ENCODE measurements at places on chromosomes 12 and 14.

DNA sequence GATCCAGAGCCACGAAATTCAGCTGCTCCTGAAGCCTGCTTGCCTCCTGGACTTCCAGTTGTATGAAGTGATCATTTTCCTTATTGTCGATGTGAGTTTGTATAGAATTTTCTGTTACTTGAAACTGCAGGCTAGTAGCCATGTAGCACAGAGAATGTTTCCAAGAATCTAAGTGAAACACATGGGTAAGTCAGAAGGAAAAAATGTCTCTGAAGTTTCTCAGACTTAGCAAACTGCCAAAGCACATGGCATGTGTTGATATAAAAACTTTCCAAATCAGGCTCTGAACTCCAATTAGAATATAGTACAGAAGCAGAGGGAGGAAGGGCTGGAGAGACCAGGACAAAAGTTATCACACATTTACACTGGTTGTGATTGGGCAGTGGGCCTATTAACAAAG lies 9.8 kb upstream of the PCNX1 start:
- peak; percentile 14 for DNase-seq

DNA sequence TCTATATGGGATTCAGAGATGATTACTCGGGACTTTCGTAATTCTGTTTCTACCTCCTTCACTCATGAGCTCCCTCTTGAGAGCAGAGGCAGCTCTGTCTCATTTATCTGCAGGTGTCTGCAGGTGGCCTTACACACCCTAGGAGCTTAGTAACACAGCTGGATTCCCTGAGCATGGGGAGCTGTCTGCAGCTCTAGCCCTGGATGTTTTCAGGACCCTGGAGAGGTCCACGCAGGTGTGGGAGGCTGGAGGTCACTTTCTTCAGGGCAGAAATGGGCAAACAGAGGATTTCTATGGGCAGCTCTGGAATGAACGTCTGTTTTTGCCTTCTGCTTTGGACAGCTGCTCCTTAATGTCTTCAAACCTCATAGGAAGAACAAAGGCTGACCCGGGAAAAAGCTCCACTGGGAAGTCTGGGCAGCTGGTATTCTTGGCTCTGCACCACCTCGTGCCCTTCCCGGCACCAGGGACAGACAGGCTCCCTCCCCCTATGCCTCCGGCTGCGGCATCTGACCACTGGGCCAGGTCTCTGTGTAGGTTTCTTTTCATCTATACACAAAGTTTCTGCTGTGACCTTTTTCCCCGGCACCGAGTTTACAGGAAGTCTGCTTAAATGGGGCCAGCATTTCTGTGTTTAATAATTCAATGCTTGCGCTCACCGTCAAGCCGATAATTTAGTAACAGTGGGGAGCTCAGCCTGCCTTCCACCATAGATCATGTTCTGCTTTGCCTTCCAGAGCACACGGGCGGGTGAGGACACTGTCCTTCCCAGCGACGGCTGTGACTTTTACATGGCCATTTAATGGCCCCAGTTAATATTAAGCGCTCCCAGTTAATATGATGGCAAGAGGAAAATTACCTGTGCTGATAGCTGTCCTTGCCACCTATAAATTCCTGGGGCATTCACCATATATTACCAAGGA lies 320.2 kb upstream of the SFSWAP start:
- DNase-seq: no peak

- DNase-seq: no peak
These were observed 109.0 kb downstream of the ESR2 start for GRCh38 chr14:64185184-64185583.

DNA sequence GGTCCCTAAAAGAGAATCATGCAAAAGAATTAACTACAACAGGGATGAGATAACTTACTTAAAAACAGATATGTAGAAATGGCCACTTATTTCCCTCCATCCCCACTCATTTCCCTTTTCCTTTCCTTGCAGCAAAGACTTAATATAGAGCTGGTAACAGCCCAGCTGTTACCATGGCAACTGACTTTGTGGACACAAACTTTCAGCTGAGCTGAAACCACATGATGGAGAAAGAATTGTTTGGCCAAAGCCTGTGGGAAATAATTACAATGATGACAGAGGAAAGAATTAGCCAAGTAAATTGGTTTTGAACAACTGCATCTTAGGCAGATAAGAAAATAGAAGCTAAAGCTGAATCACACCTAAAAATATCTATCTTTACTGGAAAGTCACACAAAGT lies 364.9 kb downstream of the GALC start:
- DNase-seq: peak; percentile 65

DNA sequence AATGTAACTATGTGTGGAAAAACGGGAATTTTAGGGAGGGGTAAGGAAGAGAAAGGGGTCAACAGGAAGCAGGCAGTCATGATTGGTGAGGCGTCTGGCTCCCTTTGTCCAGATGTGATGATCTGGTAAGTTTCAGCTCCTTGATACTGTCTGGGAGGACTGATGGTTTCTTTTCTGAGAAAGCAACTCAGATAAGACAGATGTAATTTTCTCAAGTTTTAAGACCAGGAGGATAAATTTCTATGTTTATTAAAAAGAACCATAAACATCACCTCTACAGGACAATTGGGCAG lies 21.9 kb upstream of the AMN1 start:
- DNase-seq: no peak

GRCh38 chr14:70073924-70074566 lies 114.7 kb downstream of the SLC8A3 start:
- DNase-seq: peak; percentile 70

DNA sequence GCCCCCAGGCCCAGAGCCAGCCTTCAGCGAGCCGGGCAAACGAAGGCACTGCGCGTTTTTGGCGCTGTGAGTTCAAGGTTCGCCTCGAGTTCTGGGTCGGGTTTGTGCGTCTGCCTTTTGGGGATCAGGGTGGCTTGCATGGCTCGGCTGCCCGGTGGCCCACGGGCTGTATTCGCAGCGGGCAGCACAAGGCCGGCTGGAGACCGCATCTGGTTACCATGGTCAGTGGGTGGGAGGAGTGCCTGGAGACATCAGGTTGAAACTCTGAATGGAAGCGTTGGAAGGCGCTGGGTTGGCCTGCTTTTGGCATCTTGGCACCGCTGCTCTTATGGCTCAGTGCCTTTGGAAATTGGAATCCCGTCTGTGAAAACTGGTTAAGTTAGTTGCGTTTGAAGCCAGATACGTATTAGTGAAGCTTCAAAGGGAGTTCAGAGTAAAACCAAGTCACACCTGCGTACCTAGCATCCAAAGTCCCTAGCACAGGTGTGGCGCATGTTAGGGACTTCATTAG lies 50.9 kb downstream of the SNAPC1 start:
- DNase-seq: no peak

DNA sequence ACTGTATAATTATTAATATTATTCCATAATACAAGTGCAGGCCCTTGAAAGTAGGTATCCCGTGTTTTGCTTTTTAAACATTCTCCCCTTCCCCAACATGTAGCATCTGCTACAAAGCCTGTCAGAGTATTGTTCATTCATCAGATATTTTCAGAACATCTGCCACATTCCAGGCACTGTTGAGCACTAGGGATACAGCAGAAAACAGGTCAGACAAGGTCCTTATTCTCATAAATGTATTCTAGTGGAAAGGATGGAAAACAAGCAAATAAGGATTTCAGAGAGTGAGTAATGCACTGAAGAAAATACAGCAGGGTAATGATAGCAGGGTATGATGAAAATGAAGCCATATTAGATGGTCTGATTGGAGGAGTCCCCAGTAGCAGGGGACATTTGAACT lies 3.8 kb downstream of the ERP29 start:
- no peak for DNase-seq

DNA sequence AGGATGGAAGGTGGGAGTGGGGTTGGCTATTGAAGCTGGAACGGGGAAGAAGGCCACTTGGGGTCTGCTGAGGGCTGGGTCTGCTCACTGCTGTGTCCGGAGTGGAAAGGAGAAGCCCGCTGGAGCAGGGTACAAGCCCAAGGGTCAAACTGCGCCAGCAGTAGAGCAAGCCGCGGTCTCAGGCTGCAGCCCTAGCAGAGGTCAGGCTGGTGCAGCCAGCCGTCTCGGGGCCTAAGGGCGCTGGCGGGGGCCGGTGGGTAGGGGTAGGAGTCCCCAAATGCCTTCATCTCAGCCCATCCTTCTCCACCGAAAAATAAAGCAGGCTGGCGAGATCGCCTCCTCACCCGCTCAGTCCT lies 718 bp upstream of the JDP2 start:
- DNase-seq: no peak

GRCh38 chr12:104219361-104219892 lies 3.8 kb downstream of the TXNRD1 start:
- peak; percentile 64 for DNase-seq

- DNase-seq: no peak
These were observed 181.0 kb upstream of the RGS6 start for GRCh38 chr14:71751264-71751663.

DNA sequence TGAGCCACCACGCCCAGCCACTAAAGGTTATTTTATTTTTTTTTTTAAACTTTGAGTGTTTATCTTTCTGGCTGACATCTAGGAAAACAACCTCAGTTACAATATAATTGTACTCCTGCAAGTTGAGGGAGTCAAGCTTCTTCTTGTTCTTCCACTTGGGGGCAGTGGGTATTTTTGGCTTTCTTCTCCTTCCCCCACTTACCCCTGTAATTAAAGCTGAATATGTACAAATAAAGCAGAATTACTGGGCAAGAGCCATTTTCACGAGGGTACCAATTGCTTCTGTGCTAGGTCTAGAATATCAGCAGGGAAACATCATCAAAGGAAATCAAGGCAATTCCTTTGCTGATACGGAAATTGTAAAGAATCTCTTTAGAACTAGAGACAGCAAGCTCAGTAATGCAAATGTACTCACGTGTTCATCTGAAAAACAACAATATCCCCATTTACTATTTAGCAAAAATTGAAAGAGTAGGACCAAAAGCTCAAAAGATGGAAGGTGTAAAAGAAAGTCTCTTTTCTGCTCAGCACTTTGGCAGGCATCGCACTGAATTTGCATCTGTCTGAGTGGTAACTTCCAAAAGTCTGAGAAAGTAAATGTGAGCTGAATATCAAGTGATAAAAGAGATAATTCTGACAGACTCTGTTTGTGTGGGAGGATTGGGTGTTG lies 72.8 kb downstream of the TAOK3 start:
- no peak for DNase-seq

DNA sequence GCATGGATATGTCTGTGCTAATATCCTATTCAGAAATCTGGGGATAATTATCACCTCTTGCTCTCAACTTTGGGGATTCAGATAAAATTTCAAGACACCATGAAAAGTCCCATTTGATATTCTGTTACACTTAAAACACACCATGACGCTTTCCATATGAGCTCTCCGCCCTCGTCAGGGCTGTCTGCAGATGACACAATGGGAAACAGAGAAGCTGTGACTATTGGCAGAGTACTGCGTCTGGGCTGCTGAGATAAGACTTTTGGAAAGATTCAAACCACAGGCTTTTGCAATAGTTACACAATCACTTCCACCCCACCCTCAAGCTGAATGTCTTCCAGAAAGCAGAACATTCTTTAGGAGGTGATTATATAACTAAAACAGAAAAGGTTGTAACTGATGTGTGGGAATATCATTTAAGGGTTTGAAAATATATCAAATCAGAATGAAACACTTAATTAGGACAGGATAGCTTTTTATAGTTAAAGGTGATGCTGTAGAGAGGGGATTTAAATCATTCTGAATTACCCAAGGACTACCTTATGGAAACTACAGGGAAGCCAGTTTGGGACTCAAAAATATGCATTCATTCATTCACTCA lies 75.3 kb upstream of the TMPO start:
- DNase-seq: peak; percentile 24

DNA sequence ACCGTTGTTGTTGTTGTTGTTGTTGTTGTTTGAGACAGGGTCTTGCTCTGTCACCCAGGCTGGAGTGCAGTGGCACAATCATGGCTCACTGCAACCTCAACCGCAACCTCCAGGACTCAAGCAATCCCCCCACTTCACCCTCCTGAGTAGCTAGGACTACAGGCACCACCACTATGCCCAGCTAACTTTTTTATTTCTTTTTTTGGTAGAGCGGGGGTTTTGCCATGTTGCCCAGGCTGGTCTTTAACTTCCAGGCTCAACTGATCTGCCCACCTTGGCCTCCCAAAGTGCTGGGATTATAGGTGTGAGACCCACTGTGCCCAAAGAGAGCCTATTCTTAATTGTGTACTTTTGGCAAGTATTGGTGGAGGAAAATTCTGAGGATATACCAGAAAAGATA lies 25.7 kb downstream of the MOK start:
- DNase-seq: no peak

- no peak for DNase-seq
These were observed 32.2 kb upstream of the IGF1 start for GRCh38 chr12:102512523-102512922.

GRCh38 chr14:56753396-56753795 lies 56.9 kb downstream of the OTX2 start:
- no peak for DNase-seq

DNA sequence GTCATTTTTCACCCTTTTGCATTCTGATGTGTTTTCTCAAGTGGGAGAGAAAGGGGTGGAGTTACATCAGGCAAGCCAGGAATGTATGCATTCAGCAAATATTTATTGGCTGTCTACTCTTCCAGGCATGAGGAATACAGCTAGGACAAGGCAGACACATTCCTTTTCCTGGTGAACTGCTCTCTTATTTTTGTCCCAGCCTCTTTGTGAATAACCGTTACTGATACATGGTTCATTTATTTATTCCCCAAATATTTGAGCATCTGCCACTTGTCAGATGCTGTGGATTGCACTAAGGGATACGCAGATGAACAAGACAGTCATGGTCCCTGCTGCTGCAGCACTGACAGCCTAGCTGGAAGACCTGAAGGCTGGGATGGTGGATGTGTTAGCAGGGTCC lies 6.1 kb downstream of the PELI2 start:
- no peak for DNase-seq

DNA sequence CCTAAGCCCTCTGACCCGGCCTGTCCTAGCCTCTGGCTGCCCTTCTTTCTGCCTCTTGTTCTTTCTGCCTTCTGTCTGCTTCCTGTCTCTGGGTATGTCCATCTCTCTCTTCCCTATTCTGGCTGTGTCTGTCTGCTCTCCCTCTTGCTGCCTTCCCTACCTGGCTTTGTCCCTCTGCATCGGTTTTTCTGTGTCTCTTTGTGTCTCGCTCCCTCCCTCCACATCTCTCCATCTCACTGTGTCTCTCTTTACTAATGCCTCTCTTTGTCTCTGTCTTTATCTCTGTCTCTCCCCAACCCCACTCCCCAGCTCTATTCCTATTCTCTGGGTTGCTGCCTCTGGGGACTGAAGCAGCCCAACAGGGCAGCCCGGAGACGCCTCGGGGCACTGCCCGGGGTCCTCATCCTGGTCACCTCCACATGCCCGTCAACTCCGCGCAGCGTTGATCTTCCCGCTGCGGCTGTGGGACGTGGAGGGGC lies 10.1 kb downstream of the SHMT2 start:
- DNase-seq: no peak

GRCh38 chr12:22372277-22372837 lies 37.9 kb upstream of the ST8SIA1 start:
- no peak for DNase-seq
